ENCODE measurements at places on chromosomes 12 and 14. TPM values are rescaled to one million over a fixed set of nuclear protein-coding genes. Genes with fewer than 3 reads are reported as not detected.

DNA sequence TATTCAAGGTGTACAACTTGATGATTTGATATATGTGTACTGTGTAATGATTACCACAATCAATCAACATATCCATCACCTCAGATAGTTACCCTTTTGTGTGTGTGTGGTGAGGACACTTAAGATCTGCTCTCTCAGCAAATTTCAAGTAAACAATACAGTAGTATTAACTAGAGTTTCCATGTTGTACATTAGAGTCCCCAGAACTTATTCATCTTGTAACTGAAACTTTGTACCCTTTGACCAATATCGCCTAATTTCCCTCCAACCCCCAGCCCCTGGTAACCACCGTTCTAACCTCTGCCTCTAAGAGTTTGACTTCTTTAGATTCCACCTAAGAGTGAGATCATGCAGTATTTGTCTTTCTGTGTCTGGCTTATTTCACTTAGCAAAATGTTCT lies 12.1 kb downstream of the ADCK1 start:
- DNase-seq, result no peak

GRCh38 chr12:68119250-68119649 lies 40.3 kb downstream of the IFNG start:
- DNase-seq, result no peak

DNA sequence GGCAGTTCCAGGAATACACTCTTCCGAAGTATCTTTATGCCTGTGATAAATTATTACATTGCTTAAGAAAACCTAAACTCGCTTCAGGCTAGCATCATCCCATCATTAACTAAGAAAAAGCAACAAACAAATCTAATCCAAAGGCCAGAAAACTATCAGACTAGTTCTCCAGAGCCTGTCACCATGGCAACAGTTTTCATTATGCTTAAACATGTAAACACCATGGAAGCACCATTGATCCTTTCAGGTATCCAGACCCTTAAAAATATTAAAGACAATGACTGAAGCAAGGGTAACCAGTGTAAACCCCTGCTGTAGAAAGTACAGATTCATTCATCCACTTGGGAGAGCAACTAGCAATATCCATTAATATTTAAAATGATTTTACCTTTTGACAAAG lies 9.8 kb downstream of the DAD1 start:
- peak; percentile 29 for DNase-seq

- peak; percentile 63 for DNase-seq
Observed at GRCh38 chr14:76080025-76080424, 71.7 kb upstream of the GPATCH2L start.

The GPR84 gene
- 0.27 TPM for polyA plus RNA-seq

The GARIN6 gene
- not detected for polyA plus RNA-seq

GRCh38 chr12:23564451-23565152 lies 384.9 kb downstream of the SOX5 start:
- no peak for DNase-seq

The MGP gene
- 253 TPM for polyA plus RNA-seq

The CARMIL3 gene
- polyA plus RNA-seq, result 0.22 TPM

The WNT5B gene
- polyA plus RNA-seq, result 29.6 TPM

DNA sequence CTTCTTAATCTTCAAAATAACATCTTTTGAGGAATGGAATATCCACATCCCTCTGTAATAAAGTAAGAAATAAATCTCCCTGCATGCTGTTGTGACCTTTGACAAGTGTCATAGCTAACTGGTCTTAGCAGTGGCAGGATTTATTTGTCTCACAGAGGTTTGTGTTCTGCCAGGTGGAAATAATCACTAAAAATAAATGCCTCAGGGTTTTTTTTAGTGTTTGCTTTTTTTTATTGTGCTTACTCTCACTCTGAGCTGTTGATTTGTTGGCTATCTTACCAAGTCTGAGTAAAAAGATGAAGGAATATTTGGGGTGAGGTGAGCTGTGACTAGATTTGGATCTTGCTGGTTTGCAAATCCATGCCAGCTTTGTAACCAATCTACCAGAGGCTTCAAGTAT lies 285.4 kb downstream of the ALG10B start:
- no peak for DNase-seq

DNA sequence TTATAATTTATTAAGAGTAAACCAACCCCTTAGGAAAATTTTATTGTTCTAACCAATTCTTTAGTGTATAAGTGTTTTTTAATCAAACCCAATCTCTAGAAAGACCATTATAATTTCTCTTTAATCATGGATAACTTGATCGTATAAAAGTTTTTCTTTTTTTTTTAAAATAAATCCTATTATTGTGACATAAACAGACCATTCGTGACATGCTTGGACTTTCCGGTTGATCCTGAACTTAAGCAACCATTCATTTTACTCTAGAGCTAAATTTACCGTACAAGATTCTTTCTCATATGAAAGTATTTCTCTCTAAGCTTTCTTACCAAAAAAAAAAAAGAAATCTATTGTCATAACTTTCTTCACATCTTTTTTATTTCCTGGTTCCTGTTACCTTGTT lies 32.6 kb upstream of the SLC38A4 start:
- DNase-seq, result no peak

DNA sequence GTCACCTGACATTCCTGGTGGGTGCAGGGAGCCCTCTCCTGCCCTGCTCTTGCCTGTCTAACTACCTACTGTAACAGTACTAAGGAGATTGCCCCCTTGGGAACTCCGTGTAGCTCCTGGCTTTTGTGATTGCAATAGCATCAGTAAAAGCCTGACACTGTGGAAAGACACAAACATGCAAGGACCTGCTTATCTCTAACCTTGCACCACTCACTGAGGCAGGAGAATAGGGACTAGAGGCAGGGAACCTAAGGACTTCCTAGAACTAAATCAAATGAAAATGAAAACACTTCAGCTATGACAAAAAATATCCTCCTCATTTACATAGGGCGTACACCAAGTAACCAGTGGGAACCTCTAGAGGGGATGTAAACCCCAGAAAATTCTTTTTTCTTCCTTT lies 28.5 kb downstream of the TUBA1A start:
- no peak for DNase-seq

DNA sequence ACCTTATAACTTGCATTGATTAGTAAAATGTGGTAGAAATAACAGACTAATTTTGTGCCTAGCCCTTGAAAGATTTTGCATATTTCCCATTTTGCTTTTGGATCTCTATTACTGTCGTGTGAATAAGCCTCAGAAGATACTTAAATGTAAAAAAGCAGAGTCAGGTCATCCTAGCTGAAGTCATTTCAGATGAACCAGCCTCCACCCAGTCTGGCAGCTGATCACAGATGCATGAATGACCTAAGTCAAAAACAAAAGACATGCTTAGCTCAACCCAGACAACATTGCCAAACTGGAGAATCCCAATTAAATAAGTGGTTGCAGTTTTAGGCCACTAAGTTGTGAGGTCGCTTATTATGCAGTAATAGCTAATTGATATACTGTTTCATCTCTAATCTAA lies 349.9 kb downstream of the C12orf50 start:
- peak; percentile 76 for DNase-seq

DNA sequence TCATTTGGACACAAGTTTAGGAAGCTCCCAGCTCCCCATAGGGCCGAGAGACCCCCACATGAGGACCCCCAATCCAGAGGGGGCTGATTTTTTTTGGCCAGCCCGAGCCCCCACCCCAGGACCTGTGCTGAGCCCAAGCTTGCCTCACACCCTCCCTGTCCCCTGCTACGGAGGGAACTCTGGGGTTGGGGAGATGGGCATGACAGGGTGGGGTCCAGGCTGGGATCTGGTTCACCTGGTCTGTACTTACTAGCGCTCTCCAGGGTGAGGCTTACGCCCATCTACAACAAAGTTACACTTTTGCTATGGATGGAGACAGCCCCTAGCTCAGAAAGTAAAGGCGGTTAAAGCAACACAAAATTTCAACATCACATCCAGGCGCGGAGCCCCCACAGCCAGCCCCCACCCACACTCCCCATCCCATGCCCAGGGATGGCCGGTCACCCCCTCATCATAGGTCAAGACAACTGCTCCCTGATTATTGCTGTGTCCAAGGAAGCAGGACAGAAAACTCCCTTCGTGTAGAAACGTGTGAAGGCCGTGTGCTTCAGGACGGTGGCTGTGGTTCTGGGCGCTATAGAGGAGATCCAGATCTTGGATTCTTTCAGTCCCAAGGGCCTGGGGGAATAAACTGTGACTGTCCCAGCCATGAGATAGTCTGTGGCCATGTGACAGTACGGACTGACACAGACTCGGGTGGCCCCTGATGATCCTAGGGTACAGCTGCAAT lies 10.7 kb downstream of the SLC25A29 start:
- no peak for DNase-seq

- DNase-seq, result no peak
Observed at GRCh38 chr12:42090899-42091298, 53.8 kb downstream of the GXYLT1 start.

The SLC17A8 gene
- polyA plus RNA-seq, result 0.40 TPM

The INHBE gene
- polyA plus RNA-seq, result 2.6 TPM

The TAS2R46 gene
- not detected for polyA plus RNA-seq

DNA sequence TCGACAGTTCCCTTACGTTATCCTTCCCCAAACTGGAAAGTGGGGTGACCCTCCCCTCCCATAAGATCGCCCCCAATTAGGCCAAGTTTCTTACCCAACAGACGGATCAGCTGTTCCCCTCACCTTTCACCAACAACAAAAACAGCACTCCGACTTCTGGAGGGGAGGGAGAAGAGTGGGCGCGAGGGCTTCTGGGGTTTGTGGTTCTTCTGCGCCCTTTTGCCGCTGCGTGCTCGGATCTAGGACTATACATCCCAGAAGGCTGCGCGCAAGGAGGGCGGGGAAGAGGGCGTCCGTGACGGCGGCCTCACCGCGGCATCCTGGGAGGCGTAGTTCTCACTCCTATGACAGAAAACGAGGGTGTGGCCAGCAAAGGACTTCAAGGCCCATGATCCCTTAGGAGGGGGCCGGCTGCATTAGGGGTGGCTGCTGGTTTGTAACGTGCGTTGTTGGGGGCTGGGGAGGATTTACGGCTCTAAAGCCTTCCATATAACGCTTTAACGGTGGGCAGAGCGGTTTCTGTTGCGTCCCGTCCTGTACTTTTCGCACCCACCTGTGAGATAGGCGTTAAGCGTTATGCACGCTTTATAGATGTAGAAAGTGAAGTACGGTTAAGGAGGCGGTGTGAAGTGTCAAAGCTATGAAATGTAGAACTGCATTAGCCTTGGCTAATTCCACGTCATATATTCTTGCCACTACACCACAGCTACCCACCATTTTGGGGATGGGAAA lies at the start of gene CALCOCO1:
TSS of gene CALCOCO1 (minus strand) at position 143 of the 732 bp plus-strand sequence. CDS start 2,210 bp downstream, outside the sequence.
- DNase-seq, result peak; percentile 100

The NYNRIN gene
- 27.9 TPM for polyA plus RNA-seq

GRCh38 chr14:63717702-63718101 lies 10.2 kb downstream of the SGPP1 start:
- peak; percentile 6 for DNase-seq

DNA sequence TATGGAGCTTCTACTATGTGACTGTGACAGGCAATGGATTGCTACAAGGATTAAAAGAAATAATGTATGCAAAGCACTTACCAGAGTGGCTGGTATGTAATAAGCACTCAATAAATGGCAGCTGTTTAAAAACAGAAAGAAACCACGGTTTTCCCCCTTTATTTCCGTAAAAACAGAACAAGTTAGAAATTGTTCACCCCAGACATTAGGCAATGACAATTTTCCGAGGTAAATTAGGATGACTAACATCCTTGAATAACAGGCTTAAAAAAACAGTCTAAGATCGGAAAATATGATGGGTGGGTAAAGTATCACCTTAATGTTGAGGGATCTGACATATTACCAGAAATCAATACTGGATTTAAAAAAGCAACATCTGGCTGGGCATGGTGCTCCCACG lies 20.9 kb upstream of the CNIH1 start:
- DNase-seq, result no peak

DNA sequence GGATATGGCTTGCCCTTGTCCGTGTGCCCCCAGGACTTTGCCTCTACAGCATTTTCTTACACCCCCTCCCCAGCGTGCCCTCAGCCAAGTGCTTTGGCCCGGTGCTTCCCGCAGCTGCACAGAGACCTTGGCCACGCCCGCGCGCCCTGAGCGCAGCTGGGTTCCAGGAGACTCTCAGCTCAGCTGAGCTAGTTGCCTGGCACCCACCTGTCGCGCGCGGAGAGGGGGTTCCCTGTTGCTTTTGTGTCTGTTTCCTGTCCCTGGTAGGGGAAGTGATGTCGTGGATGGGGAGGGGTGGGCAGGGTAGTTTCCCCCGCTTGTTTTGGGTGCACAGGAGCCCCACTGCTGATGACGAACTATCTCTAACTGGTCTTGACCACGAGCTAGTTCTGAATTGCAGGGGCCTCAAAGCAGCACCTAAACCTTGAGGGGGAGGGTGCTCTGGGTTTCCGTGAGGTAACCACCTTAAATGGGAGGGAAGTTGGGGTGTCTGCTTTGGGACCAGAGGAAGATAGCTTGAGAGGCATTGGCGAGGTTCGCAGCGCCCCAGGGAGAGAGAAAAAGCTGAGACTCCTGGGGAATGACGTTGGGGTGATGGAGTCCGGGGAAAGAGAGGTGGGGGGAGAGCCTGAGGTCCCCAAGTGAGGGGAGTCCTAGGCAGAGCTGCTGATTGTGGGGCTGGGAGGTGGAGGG lies 1.5 kb downstream of the DIO3 start:
- no peak for DNase-seq

The FAM90A1 gene
- polyA plus RNA-seq, result 0.79 TPM

The NABP2 gene
- 16.1 TPM for polyA plus RNA-seq

- DNase-seq, result peak; percentile 39
Observed at GRCh38 chr14:33676135-33676566, 274.7 kb downstream of the EGLN3 start.

The ASPG gene
- polyA plus RNA-seq, result 1.2 TPM

DNA sequence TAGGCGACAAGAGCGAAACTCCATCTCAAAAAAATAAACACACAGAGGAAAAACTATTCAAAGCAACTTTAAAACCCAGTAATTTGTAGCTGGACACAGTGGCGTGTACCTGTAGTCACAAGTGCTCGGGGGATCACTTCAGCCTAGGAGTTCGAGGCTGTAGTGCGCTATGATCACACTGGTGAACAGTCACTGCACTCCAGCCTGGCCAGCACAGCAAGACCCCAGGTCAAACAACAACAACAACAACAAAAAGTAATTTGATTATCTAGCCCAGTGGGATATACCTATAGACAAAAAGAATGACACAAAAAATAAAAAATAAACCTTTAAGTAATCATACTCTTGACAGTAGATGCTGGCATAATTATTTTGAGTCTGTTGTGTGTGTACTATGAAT lies 29.3 kb downstream of the STX2 start:
- no peak for DNase-seq

DNA sequence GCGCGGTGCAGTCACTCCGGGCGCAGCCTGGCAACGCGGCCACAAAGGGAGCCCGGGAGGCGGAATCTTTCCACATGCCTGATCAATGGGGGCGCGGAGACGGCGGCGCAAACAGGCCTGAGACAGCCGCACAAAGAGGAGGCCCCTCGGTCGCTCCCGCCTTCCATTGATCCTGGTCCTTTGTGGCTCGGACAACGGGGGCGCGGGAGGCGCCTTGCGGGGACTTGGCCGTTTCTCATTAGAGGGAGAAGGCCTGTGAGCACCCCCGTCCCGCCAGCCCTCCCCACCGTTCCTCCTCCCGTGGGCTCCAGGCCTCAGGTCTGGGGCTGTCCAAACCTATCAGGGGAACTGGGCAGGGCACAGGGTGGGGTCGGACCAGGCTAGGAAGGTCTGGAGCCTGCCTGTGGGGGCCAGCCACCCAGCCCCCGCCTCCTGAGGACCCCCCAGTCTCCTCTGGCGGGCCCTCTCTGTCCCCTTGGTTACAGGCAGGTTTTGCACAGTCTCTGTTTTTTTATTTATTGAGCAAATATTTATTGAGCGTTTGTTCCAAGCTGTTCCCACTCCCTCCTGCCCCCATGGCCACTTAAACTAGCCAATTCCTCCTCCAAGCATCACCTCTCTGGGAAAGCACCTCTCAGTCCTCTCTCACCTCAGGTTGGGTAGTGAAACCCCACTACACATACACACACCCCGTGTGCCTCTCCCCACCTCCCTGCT lies 29.0 kb upstream of the MSI1 start:
- no peak for DNase-seq

The EGLN3 gene
- polyA plus RNA-seq, result 60.4 TPM
